ENCODE measurements at places on chromosomes 12 and 14. TPM values are rescaled to one million over a fixed set of nuclear protein-coding genes. Genes with fewer than 3 reads are reported as not detected.

Gene AGAP2
- 29.0 TPM for total RNA-seq

Gene TMTC2
- 3.0 TPM for total RNA-seq

Gene ITGB7
- 200 TPM for total RNA-seq

Gene PDZRN4
- not detected for total RNA-seq

Gene ZDHHC22
- total RNA-seq: not detected

Gene MEG3
- not detected for total RNA-seq

Gene TCP11L2
- total RNA-seq: 4.8 TPM

Gene SLC6A15
- not detected for total RNA-seq

DNA sequence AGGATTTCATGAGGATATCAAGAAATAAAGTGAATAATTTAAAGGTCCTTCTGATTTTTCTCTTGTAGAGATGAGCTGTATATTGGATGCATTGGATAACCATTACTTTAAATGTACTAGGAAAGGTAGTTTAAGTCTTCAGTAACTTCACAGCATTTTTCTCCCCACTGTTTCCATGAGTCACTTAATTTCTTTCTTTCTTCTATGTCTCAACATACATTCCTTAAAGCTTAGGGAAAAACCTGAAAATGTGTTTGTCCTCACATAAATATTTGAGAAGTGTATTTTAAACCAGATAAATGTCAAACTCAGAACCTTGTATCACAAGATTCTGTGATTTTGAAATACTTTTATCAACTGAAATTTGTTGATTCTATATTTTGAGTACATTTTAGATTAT is 1970.2 kb upstream of the FLRT2 start:
- H3K36me3 ChIP-seq: no peaks in the 10 kb centered on the region
- H3K4me3 ChIP-seq: no peak overlapping the region
- no peaks in the 10 kb centered on the region for H3K4me1 ChIP-seq
- no peak for DNase-seq

DNA sequence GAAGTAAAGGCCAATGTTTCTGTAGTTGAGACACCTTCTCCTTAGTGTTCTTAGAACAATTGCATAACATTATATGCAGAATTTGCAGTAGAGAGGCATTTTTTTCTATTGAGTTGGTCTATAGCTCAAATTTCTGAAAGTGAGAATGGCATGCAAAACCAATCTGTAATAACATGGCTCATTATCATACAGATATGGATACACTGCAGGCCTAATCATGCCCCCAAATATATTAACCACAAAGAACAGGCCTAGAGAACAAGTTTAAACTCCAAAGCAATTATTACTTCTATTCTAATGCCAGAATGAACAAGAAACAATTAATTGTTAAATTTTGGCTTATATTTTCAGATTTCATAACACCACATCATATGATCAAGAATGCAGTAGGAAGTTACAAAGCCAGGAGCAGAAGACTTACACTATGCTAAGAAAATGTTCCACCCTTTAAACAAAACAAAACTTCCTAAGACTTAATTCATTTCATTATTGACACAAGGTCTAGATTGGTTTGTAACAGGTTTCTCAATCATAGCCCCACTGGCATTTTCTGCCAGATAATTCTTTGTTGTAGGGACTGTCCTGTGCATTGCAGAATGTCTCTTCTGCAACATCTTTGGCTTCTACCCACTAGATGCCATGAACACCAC is 26.9 kb downstream of the TMTC1 start:
- H3K4me1 ChIP-seq: peaks cover 1% of the 10 kb centered on the region
- H3K4me3 ChIP-seq: no peak overlapping the region
- no peaks in the 10 kb centered on the region for H3K36me3 ChIP-seq
- H3K27me3 ChIP-seq: no peaks in the 10 kb centered on the region

DNA sequence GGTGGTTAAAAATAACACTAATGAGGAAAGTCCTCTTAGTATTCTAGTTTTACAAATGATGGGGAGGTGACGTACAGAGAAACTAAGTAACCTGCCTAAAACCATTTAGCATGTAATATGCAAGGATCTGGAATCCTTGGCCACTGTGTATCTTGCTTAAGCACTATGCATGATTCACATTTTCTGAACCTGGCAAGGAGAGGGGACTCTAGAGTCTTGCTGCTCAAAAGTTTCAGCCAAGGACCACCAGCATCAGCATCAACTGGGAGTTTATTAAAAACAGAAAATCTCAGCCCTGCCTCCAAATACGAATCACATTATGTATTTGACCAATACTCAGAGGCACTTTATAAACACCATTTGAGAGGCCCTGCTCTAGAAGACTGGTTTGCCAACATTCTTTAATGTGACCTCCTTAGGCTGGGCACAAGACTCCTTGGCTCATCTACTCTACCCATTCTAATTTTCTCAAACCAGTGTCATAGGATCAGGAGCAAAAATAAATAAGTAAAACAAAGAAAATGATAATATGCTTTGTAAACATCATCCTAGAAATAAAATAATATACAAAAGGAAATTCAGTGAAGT is 52.9 kb downstream of the ABCC9 start:
- DNase-seq: no peak
- H3K4me1 ChIP-seq: no peaks in the 10 kb centered on the region
- no peak overlapping the region for H3K4me3 ChIP-seq
- no peaks in the 10 kb centered on the region for H3K27me3 ChIP-seq

- H3K4me3 ChIP-seq: no peak overlapping the region
- H3K27ac ChIP-seq: no peak overlapping the region
- no peak for DNase-seq
- no peaks in the 10 kb centered on the region for H3K27me3 ChIP-seq
Measured at GRCh38 chr12:14272956-14273912, 92.2 kb upstream of the ATF7IP start.

DNA sequence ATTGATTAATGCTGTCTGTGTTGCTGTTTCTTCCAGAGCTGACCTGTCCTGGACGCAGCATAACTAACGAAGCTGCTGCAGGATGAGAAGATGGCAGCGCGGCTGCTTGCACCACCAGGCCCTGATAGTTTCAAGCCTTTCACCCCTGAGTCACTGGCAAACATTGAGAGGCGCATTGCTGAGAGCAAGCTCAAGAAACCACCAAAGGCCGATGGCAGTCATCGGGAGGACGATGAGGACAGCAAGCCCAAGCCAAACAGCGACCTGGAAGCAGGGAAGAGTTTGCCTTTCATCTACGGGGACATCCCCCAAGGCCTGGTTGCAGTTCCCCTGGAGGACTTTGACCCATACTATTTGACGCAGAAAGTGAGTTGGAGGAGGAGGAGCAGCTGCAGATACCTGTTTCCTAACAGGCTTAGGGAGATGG is 71.7 kb downstream of the SCN8A start:
- peaks cover 24% of the 10 kb centered on the region for H3K27me3 ChIP-seq
- H3K4me3 ChIP-seq: no peak overlapping the region
- no peaks in the 10 kb centered on the region for H3K36me3 ChIP-seq
- no peak for DNase-seq

DNA sequence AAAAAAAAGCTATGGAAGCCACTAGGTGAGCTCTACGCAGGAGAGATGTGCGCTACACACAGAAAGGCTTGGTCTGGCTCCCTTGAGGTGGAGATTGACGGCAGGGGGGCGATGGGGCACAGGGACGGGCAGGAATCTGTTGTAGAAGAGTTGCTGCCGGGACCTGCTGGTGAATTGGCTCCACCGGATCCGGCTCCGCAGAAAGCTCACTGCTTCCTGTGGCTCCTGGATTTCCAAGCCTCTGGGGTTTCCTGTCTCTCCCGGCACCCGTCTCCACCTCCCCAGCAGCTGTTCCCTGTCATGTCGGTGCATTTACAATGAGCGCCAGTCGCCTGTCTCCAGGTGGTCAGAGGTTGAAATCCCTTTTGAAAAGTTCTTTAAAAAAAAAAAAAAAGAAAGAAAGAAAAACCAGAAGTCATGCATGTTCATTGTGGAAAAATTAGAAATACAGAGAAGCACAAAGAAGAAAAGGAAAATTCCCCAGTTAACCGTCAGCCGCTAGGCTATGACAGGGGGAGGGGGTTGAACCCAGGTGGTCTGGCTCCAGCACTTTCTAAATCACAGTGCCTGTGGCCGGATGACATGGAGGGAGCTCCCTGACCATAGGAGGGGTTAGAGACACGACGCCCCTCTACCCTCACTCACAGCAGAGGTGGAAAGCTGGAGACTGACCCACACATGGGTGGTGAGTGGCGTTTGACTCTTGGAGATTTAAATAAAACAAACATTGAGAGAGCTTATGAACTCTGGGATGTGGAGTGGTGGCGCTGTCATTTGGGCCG is 20.8 kb downstream of the FAM222A start:
- H3K27me3 ChIP-seq: peaks cover 14% of the 10 kb centered on the region
- no peaks in the 10 kb centered on the region for H3K4me1 ChIP-seq
- no peak overlapping the region for H3K4me3 ChIP-seq
- no peak for DNase-seq
- H3K27ac ChIP-seq: no peak overlapping the region
- no peaks in the 10 kb centered on the region for H3K36me3 ChIP-seq

DNA sequence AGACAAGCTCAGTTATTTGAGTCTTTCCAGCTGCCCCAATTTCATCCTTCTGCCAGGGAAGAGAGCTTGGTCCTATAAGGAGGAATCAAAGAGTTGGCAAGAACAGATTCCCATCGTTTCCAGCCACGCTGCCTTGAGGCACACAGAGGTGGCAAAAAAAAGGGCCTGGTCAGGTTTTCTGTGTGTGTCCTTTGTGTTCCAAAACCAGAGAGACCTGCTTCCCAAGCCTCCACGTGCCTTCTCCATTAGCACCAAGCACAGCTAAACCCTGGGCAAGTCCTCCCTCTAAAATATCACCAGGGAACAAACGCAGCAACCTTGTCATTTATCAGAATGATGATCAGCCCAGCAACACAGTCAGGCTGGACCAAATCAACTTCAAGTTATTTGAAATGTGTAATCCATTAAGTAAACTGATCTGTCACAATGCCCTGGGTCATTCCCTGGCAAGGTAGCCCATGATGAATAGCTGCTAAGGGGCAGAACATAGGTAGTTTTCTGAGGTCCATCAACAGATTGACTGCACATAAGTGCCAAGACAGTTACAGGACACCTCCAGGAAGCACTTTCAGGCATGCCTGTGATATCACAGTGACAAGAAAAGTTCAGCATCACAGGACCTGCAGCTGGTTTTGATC is 28.6 kb upstream of the C12orf42 start:
- H3K4me1 ChIP-seq: peaks cover 4% of the 10 kb centered on the region
- no peak overlapping the region for H3K4me3 ChIP-seq
- H3K27me3 ChIP-seq: no peaks in the 10 kb centered on the region
- H3K36me3 ChIP-seq: no peaks in the 10 kb centered on the region
- no peak for DNase-seq

DNA sequence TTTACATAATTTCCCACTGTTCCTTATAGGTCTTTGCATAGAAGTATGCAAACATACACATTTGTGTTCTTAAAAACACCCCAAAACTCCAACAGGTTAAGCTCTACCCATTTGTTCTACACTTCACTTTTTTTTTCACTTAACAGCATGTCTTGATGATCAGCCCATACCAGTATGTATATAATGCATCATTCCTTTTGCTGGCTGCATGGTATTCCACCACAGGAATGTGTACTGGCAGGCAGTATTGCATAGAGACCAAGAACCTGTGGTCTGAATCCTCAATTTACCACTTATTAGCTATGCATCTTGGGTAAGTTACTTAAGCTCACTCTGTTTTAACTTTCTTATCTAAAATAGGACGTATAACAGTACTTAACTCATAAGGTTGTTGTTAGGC is 65.5 kb downstream of the SAMD4A start:
- no peak for DNase-seq
- H3K4me1 ChIP-seq: peaks cover 23% of the 10 kb centered on the region
- H3K36me3 ChIP-seq: peaks cover 4% of the 10 kb centered on the region
- H3K27ac ChIP-seq: no peak overlapping the region

- no peak overlapping the region for H3K4me3 ChIP-seq
- H3K36me3 ChIP-seq: peaks cover 21% of the 10 kb centered on the region
- H3K27ac ChIP-seq: no peak overlapping the region
- peaks cover 5% of the 10 kb centered on the region for H3K4me1 ChIP-seq
- DNase-seq: no peak
- no peaks in the 10 kb centered on the region for H3K27me3 ChIP-seq
Measured at GRCh38 chr14:55689981-55690871, 110.2 kb downstream of the KTN1 start.

GRCh38 chr14:24317141-24317928 is 6.0 kb downstream of the LTB4R start:
- DNase-seq: no peak
- H3K27me3 ChIP-seq: peaks cover 11% of the 10 kb centered on the region
- peaks cover 37% of the 10 kb centered on the region for H3K4me1 ChIP-seq
- peak overlapping the region; percentile 16 for H3K27ac ChIP-seq
- H3K4me3 ChIP-seq: no peak overlapping the region
- peaks cover 26% of the 10 kb centered on the region for H3K36me3 ChIP-seq

- H3K27me3 ChIP-seq: peaks cover 17% of the 10 kb centered on the region
- no peak within 1 kb of the TSS for H3K27ac ChIP-seq
- no peaks in the 10 kb centered on the region for H3K36me3 ChIP-seq
- H3K4me1 ChIP-seq: peaks cover 3% of the 10 kb centered on the region
- peak within 1 kb of the TSS; percentile 76 for H3K4me3 ChIP-seq
Measured at GRCh38 chr12:3076730-3077571, at the start of gene TSPAN9. TSS of gene TSPAN9 (plus strand) at chr12:3077379. CDS start at chr12:3201194, 123,815 bp downstream.

GRCh38 chr12:3704512-3705353 is 48.2 kb downstream of the CRACR2A start:
- no peak overlapping the region for H3K4me3 ChIP-seq
- H3K27me3 ChIP-seq: no peaks in the 10 kb centered on the region
- peaks cover 3% of the 10 kb centered on the region for H3K4me1 ChIP-seq
- peaks cover 24% of the 10 kb centered on the region for H3K36me3 ChIP-seq

- H3K27me3 ChIP-seq: no peaks in the 10 kb centered on the region
- no peak for DNase-seq
- peaks cover 70% of the 10 kb centered on the region for H3K36me3 ChIP-seq
- H3K4me3 ChIP-seq: no peak overlapping the region
- H3K4me1 ChIP-seq: peaks cover 16% of the 10 kb centered on the region
- H3K27ac ChIP-seq: peak overlapping the region; percentile 29
Measured at GRCh38 chr12:112496496-112496895, 77.7 kb downstream of the PTPN11 start.

- peaks cover 3% of the 10 kb centered on the region for H3K36me3 ChIP-seq
- H3K4me3 ChIP-seq: no peak overlapping the region
- H3K27ac ChIP-seq: no peak overlapping the region
Measured at GRCh38 chr14:36659010-36659821, 2.4 kb upstream of the PAX9 start.

- no peak overlapping the region for H3K27ac ChIP-seq
- no peak for DNase-seq
- H3K27me3 ChIP-seq: peaks cover 28% of the 10 kb centered on the region
- H3K4me1 ChIP-seq: peaks cover 7% of the 10 kb centered on the region
- no peaks in the 10 kb centered on the region for H3K36me3 ChIP-seq
Measured at GRCh38 chr14:20723488-20723887, 22.2 kb upstream of the EDDM3A start.

GRCh38 chr14:101027966-101028365 is 124.4 kb upstream of the RTL1 start:
- no peak overlapping the region for H3K27ac ChIP-seq
- no peak for DNase-seq
- no peaks in the 10 kb centered on the region for H3K4me1 ChIP-seq
- H3K36me3 ChIP-seq: no peaks in the 10 kb centered on the region
